ENCODE measurements at places on chromosomes 5 and 9.

DNA sequence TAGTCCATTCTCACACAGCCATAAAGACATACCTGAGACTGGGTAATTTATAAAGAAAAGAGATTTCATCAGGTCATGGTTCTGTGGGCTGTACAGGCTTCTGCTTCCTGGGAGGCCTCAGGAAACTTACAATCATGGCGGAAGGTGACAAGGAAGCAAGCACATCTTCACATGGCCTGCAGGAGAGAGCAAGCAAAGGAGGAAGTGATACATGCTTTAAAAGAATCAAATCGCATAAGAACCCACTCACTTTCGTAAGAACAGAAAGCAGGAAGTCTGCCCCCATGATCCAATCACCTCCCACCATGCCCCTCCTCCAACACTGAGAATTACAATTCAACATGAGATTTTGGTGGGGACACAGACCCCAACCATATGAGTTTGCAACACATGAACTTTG, 5.1 kb upstream of the FBXO38 start:
- no peak for DNase-seq

DNA sequence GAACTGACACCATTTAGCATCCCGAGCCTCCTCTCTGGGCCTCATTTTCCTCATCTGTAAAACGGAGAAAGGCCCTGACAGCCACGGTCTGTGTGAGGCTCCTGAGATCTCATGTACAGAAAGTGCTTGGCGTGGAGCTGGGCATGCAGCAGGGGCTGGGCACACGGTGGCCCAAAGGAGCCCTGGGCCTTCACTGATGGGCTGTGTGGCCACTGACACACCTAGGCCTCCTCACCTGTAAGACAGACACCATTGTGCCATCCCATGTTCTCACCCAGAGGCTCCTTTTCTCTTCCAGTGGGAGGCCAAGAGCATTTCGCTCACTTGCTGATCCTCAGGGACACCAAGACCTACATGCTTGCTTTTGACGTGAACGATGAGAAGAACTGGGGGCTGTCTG, 1.6 kb downstream of the ORM1 start:
- no peak for DNase-seq

DNA sequence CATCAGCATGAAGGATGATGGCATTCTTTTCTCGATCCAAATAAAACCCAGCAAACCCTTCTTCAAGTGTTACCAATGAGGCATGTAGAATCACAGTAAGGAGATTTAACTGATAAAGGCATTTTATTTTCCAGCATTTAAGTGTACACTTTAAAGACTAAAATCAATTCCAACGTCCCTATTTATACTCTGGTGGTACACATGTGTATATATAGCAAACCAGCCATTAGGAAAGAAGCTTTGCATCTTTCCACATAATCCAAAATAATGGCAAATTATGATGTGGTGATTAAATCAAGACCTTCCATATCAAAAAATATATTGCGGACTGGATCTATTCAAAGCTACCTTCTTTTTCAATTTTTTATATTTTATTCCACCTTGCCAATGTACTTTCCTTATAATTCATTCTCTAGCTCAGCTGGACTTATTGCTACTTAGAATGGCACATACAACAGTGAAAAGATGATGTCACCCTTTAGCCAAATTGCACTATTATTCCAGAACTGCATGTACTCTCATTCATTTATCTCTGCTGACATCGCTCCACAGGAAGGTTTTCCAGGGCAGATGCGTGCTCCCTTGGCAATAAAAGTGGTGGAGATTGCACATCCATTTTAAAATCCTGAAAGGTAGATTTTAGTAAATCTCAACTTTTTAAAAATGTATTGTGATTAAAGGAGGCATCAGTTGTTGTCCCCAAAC, 63.3 kb upstream of the SLC30A5 start:
- no peak for DNase-seq

- no peak for DNase-seq
These were observed 52.0 kb downstream of the ITGA2 start for GRCh38 chr5:53041071-53041692.

- no peak for DNase-seq
These were observed 53.4 kb downstream of the GNAQ start for GRCh38 chr9:77978086-77978781.

- DNase-seq, result no peak
These were observed 30.5 kb downstream of the GRIA1 start for GRCh38 chr5:153520952-153521351.

GRCh38 chr5:42915306-42915866, 103.7 kb upstream of the SELENOP start:
- no peak for DNase-seq

DNA sequence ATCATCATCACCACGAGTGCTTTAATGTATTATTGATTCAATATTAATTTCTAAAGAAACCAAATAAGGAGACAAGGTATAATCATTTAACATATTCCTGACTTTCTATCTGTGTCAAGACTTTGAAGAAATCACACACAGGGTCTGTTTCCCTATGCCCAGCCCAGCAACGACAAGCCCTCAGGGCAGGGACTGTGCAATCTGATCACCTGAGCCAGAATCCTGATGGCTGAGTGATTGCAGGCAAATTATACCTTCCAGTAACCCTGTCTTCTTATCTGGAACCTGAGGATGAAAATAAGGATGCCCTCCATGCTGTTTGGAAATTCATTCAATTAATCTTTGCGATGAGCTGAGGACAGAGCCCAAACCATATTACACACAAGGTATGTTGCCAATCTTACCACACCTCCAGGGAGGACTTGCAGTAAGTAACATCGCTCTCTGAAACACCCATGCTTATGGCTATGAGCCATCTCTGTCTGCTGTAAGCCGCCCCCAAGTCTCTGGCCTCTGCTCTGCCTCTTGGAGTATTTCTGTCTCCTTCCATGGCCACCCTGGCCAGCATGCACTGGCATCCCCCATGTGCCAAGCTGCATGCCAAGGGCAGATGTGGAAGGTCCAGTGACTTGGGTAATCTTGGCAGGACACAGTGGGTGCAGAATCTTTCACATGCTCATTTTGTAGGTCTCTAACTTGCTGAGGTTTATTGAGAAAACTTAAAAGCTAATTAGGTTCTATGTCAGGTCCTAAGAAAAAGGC, 10.6 kb downstream of the TAS2R1 start:
- no peak for DNase-seq

DNA sequence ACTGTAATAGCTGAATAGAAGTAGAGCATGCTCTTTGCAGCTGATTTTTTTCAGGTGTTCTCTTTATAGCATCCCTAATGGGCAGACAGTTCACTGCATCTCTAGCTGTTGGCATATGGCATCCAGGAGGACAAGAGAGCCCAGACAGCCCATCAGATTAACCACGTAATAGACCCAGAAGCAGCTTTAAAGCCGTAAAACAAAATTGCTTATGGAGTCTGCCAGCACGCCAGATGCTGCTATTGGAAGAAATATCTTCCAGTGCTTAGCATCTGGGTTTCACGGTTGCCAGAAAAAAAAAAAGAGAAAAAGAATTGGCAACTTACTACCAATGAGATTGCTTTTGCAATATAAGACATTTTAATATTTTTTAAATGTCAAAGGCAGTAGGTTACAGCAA, 869.4 kb upstream of the NUDT12 start:
- DNase-seq, result no peak

DNA sequence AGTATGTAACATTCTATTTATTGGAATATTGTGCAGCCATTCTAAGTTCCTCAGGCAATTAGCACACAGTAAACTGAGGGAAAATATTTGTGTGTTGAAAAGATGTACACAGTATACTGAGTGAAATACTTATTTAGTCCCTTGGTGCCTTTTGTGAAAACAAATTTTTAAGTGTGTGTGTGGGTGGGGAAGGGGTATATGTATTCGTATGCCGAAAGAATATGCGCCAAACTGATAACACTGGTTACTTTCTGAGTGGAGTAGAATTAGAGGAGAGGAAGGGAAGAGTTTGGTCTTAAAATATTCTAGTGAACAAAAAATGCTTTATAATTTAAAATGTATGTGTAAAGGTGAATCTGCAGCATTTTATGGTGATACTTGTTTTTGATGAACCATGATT, 3.1 kb downstream of the DCP2 start:
- DNase-seq, result no peak

DNA sequence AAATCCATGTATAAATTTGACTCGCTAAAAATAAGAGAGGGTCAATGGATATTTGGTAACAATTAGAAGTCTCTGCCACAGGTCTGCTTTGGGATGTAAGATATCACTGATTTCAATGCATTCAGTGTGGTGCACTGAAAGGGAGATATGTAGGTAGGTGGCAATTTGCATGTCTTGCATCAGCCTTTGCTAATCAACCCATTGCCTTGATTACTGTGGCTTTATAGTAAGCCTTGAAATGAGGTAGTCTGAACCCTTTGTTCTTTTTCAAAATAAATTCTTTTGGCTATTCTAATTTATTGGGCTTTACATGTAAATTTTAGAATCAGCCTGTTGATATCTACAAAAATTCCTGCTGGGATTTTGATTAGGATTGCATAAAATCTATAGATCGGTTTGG, 15.8 kb upstream of the TBCA start:
- no peak for DNase-seq
